GM23248 (cell line): ENCODE measurements at places on chromosomes 2 and 18. TPM values are rescaled to one million over a fixed set of nuclear protein-coding genes. Genes with fewer than 3 reads are reported as not detected.
A peak's percentile ranks its signal among the peaks of the same experiment; 100 is the strongest.

DNA sequence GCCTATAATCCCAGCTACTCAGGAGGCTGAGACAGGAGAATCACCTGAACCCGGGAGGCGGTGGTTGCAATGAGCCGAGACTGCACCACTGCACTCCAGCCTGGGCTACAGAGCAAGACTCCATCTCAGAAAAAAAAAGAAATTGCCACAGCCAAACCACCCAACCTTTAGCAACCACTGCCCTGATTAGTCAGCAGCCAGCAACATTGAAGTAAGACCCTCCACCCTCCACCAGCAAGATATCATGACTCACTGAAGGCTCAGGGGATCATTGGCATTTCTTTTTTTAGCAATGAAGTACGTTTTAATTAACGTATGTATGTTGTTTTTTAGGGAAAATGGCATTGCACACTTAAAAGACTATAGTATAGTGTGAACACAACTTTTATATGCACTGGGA is 349.1 kb upstream of the ACVR2A start:
- no peak overlapping the region for H3K27ac ChIP-seq
- H3K27me3 ChIP-seq = 0 out of 2 replicates have a peak, but pooled peaks cover 4% of the 10 kb centered on the region
- no peak overlapping the region for H3K4me3 ChIP-seq
- no peaks in the 10 kb centered on the region for H3K4me1 ChIP-seq
- DNase-seq = peak; percentile 12

- H3K27me3 ChIP-seq = no peaks in the 10 kb centered on the region
- H3K4me1 ChIP-seq = peaks cover 10% of the 10 kb centered on the region
- no peak overlapping the region for H3K27ac ChIP-seq
These were observed 53.8 kb downstream of the SUMO1 start for GRCh38 chr2:202184557-202184956.

- H3K27ac ChIP-seq = no peak overlapping the region
- no peak for DNase-seq
- no peak overlapping the region for H3K4me3 ChIP-seq
- H3K36me3 ChIP-seq = peaks cover 20% of the 10 kb centered on the region
- 0 out of 2 replicates have a peak, but pooled peaks cover 6% of the 10 kb centered on the region for H3K4me1 ChIP-seq
- H3K27me3 ChIP-seq = no peaks in the 10 kb centered on the region
These were observed 56.2 kb downstream of the POLR1A start for GRCh38 chr2:86049529-86049928.

- no peak for DNase-seq
- no peak overlapping the region for H3K4me3 ChIP-seq
- no peaks in the 10 kb centered on the region for H3K36me3 ChIP-seq
- peaks cover 8% of the 10 kb centered on the region; the same call in 1 of the 2 replicates for H3K4me1 ChIP-seq
These were observed 110.4 kb downstream of the CYP26B1 start for GRCh38 chr2:72037261-72037666.

DNA sequence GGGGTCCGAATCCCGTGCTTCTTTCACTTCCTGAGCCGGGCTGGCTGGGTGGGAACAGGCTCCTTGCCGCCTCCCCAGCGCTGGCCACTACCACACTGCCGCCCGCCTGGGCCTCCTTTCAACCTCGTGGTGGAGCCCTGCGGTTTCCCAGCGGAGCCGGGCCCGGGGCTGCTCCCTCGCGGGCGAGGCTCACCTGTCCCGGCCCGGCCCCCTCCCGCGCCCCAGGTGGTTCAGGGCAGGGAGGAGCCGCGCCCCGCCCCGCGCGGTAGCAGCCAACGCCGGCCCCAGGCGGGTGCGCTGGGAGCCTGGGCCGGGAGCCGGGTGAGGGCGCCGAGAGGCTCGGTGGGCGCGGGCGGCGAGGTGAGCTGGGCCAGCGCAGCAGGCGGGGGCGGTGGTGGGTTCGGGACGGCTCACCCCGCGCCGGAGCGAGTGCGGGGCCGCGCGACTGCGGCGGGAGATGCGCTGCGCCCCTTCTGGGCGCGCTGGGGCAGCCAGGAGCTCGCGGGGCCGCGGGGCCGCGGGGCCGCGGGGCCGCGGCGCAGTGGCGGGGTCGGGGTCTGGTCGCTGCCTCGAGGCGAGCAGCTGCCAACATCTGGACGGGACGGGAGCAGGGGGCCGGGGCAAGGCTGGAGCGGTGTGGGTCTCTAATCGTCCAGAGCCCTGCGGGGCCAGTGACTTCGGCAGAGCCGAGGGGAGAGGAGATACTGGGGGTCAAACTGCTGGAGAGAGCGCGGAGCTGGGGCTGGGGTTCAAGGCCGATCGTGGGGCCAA is at the start of gene LYPD6B:
TSS of gene LYPD6B (plus strand) at position 258 of the 771 bp plus-strand sequence. CDS start 92,250 bp downstream, outside the sequence.
- peak; percentile 38 for DNase-seq
- peaks cover 15% of the 10 kb centered on the region for H3K27me3 ChIP-seq
- 0 out of 2 replicates have a peak, but pooled peaks cover 3% of the 10 kb centered on the region for H3K4me1 ChIP-seq
- H3K36me3 ChIP-seq = no peaks in the 10 kb centered on the region

DNA sequence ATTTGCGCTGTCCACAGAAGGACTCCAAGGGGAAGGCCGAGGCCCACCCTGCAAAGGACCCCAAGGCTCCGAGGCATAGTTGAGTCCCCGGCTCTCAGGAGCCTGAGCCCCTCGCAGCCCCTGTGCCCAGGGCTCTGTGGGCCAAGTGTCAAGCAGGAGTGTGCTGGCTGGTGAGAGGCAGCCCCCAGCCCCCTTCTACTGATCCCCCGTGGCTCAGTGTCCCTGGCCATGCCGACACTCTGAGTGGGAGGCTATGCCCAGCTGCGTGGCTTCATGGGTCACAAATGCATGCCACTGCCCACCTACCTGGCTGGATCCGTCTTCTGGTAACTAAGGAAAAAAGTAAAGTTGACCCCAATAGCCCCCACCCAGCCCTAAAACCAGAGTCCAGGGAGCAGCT is 172.7 kb downstream of the TNS1 start:
- H3K36me3 ChIP-seq = peaks cover 35% of the 10 kb centered on the region
- no peak for DNase-seq
- H3K4me1 ChIP-seq = peaks cover 18% of the 10 kb centered on the region
- no peaks in the 10 kb centered on the region for H3K27me3 ChIP-seq
- H3K27ac ChIP-seq = no peak overlapping the region
- no peak overlapping the region for H3K4me3 ChIP-seq

Gene UGT1A3
- not detected in 2 replicates for total RNA-seq

DNA sequence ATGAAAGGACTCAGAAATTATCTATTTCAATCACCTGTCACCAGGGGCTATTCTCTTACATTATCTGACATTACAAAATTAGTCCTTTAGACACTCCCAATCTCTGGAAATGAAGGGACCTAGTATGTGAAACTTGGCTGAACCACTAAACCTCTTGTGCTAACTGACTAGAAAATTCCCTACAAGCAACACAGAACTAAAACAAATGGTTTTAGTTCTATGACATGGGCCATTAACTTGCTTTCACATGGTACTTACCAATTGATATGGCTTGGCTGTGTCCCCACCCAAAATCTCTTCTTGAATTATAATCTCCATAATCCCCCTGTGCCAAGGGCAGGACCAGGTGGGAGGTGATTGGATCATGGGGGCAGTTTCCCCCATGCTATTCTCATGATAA is 16.6 kb downstream of the SERPINE2 start:
- H3K27ac ChIP-seq = peak overlapping the region; percentile 86
- DNase-seq = no peak
- peaks cover 36% of the 10 kb centered on the region for H3K4me1 ChIP-seq
- no peaks in the 10 kb centered on the region for H3K27me3 ChIP-seq
- peaks cover 35% of the 10 kb centered on the region for H3K36me3 ChIP-seq

Gene SERPINB7
- total RNA-seq = 12.2 and 18.6 TPM in 2 replicates
